ENCODE measurements at places on chromosomes 12 and 14.

DNA sequence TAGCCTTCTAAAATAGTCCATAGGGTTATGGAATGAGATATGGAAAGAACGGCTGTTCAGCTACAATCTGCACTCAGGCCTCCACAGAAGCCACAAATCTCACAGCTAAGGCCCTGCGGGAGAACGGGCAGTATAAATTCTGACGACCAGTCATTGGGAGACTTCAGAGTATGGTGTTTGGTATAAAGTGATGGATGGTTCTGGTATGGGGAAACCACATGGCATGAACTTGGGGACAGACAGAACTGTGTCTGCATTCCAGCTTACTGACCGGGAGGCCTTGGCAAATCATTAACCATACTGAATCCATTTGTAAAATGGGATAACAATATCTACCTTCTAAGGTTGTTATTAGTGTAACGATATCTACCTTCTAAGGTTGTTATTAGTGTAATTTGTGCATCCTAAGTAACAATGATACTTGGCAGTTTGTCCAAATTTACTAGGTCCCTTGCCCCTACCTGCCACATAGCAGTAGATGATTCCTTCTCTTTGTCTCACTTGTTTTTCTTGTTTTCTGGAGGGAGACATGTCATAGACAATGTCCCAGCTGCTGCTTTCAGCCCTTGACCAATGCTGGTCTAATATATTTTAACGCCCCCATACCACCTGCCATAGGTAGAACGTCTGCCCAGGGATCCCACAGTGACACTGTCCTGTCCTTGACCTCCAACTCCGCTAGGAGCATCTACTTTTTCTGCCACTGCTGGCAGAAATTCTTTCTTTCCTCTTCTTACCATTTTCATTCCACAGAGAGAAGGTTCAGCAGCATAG, 6.8 kb downstream of the CDKL1 start:
- DNase-seq, result no peak

DNA sequence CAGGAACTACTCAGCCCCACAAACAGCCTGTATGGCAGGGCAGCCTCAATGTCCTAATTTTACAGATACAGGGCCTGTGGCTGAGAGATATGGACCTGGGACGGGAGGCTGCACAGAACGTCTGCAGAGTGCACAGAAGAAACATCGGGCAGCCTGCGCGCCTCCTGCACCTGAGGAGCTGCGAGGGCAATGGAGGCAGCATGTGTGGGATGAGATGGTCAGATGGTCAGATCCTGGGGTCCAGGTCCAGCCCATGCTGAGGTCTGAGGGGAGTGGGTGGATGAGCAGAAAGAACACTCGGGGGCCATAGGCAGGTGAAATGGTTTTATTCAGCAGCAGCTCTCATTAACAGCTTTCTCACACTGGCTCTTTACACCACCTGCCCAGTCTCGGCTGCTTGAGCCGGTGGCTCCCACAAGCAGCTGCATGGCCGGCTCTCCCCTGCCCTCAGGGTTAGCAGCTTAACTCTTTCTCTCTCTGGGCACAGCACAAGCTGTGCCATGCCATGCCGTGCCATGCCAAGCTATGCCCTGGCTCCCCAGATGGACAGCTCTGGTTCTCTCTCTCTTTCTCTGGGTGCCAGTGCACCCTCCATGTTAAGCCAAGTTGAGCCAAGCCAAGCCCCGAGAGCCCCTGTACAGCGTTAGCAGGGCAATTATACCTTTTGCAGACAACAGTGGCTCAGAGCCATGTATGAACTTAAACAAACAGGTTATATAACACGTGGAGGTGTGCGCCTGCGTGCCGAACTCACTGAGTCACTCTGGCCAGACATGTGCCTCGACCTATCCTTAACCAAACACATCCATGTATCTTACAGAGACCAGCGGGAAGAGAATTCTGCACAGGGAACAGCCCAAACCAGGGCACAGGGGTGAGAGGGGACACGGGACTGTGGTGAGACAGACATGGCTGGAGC, 47.6 kb downstream of the RIMBP2 start:
- no peak for DNase-seq

DNA sequence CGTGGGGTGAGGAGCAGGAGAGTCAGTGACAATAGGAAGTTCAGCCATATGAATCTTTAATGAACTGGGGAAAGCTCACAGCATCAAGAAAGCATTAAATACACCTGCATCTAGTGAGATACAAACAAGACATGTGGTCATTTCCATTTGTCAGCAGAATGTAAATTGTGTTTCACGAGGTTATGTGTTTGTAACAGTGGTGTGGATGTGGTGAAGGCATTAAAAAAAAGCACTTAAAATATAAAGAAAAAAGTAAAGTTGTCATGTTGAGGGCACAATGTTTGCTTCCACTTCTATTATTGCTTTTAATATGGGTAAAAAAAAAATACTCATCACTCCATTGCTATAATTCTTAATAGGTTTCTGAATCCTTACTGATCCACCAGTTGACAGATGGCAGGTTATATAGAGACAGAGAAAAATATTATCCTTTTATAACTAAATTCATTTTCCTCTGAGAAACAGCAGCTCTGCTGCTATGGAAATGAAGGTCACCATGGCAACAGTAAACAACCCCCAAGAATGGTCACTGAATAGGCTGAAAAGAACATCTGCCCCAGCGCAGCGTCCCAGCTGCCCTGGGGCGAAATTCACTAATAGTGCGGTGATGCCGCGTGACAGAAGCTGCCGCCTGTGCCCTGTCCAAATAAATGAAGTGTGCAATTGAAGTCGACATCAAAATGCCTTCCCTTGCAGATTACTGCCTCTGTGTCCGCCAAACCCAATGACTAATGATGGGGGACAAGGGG, 226.1 kb downstream of the FOXN3 start:
- no peak for DNase-seq

- DNase-seq, result no peak
Observed at GRCh38 chr12:112122823-112123690, 2.3 kb upstream of the TRAFD1 start.

DNA sequence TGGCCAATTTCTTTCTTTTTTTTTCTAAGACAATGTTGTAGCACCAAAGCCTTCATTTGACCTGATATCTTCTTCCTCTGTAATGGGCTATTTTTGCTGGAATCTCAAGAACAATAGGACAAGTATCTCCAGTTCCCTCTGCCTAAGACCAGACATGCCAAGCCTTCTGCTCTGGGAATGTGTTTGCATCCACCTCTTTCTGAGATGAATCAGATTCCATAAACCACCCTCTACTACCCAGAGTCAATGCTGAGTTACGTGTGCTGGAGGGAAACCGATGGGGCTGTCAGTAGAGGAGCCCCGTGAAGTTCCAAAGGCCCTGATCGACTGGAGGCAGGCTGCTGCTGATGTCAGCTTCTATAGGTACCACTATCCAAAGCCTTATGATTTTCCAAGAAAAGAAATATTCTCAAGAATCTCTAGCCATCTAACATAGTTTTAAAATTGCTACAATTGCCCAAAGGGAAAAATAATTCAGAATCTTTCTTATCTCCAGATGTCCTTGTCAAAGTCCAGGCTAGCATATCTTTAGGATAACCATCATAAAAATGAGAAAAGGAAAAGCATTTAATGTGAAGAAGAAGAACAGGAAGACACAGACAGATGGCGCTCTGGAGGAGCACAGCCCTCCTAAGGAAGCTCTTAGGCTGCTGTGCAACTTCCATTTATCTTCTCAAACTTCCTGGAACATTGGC, 101.9 kb downstream of the SLC8A3 start:
- no peak for DNase-seq

GRCh38 chr12:84760091-84760865, 152.3 kb downstream of the SLC6A15 start:
- no peak for DNase-seq

GRCh38 chr12:85413266-85413665, 133.2 kb downstream of the ALX1 start:
- DNase-seq, result no peak

- DNase-seq, result no peak
Observed at GRCh38 chr12:46126050-46126727, 135.8 kb upstream of the SCAF11 start.

DNA sequence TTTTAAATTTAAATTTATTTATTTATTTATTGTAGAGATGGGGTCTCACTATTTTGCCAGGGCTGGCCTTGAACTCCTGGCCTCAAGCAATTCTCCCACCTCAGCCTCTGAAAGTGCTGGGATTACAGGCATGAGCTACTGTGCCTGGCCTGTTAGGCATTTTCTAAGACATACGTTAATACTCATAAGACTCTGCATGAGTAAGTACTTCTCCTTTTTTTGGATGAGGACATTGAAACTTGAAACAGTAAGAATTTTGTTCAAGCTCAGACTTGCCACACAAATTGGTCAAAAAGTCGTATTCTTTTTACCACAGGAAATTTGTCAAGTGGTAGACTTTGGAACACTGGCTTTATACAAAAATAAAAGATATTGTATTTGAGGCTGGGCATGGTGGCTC, 187.4 kb upstream of the RASSF8 start:
- DNase-seq, result no peak

- peak; percentile 71 for DNase-seq
Observed at GRCh38 chr12:12736759-12737676, 19.9 kb downstream of the CDKN1B start.

GRCh38 chr12:15005064-15005463, 32.2 kb downstream of the PDE6H start:
- no peak for DNase-seq

GRCh38 chr14:102736956-102737355, 40.3 kb upstream of the TRAF3 start:
- DNase-seq, result no peak

GRCh38 chr14:96275177-96276112, 19.4 kb downstream of the BDKRB1 start:
- peak; percentile 55 for DNase-seq

GRCh38 chr14:95442016-95442632, 74.3 kb downstream of the SYNE3 start:
- no peak for DNase-seq

GRCh38 chr14:23478109-23478759, 8.7 kb downstream of the NGDN start:
- DNase-seq, result peak; percentile 80

GRCh38 chr14:99769799-99770198, 23.4 kb upstream of the EML1 start:
- DNase-seq, result no peak

DNA sequence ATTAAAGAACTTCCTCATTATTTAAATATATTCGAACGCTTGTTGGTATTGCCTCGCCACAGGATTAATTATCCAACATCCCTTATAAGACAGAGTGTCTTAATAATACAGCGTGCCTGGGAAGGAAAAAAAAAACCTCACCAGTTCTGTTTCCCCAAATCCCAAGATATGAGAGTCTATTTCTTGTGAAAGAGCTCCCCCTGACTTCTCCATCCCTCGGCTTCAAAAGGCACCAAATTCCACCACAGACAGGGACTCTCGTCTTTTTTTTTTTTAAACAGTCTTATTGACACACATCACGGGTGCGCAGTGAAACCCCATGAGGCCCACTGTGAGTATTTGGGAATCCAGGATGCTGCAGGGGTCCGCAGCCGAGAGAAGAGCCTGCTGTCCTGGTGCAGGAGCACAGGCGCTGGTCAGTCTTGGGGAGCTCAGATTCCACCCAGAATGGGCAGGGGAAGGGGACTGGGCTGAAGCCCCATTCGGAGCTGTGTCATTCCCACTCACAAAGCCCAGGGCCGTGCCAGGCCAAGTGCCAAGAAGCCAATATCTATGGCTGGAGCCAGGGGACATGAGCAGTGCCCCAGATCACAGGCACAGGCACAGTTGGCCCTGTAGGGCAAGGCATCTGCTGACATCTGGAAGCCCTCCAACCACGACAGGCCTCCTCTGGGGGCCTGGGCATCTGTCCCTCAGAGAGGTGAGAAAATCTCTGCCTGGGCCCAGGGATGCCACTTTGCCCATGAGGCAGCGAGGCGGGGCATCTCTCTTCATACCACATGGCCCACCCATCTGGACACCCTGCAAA, 71.9 kb downstream of the BCL11B start:
- DNase-seq, result no peak

DNA sequence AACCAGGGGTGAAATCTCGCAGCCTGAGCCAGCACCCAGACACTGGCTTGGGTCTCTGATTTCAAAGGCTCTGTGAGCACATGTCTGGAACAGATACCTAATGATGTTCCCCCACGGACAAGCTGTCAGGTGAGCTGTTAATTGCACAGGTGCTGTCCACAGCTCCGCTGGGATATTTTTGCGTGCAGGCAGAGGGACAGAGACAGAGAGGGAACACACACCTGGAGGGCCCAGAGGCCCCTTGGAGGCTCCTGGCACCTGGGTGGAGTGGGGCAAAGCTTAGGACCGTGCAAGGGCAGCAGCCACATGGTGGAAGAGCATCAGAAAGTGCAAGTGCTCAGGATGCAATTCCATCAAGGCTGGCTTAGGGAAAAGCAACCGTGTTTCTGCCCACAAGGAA, 57.3 kb downstream of the ARL6IP4 start:
- DNase-seq, result no peak

DNA sequence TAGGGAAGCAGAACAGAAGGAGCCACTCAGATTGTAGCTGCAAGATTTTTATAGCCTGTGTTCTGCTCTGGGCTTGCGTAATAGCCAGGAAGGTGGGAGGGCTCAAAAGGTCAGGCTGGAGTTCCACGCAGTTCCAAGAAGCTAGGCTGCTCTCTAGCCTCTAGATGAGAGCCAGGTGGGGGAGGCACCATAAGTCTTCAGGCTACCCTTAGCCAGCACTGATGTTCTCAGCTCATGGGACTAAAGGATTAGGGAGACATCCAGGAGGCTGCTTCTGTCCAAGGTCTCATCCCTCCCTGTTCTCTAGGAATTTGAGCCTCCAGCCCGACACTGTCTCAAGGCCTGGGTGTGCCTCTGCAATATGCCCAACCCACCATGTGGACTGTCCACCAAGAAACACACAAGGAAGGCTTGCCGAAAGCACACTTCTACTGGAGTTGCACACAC, 1.7 kb downstream of the LMBR1L start:
- no peak for DNase-seq

- peak; percentile 46 for DNase-seq
Observed at GRCh38 chr12:76032043-76032981, 736 bp upstream of the PHLDA1 start.

DNA sequence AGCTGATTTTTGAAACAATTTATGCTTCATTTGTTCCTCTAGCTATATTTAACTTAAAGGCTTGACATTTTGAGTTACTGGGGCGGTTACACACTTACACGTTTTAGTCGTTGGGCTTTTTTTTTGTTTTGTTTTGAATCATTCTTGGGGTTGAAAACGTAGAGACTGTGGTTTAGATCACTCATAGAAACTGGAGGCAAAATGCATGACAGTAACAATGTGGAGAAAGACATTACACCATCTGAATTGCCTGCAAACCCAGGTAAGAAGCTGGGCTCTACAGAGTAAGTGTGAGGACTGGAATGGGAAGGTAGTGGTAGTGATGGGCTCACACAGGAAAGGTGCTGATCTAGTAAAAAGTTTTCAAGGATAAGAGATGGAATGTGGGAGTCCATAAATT, at the start of gene CLEC2D:
CLEC2D (plus strand) TSS at position 180 of the 400 bp plus-strand sequence; CDS start at position 202, 22 bp downstream.
- peak; percentile 78 for DNase-seq

DNA sequence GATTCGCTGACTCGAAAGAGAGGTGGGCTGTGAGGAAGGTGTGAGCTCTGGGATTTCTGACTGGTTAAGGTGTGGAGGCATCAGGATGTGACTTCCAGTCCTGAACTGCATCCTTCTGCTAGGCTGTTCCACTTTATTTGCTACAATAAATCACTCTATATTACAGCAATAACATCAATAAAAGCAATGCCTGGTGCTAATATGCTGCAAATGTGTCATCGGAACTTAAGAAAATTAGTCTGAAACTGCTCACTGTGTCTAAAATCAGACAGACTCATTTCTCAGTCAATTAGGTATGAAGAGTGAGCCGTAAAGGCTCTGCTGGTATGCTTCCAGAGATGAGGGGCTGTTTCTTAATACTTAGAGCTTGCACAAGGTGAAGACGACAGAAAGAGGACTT, 126.6 kb downstream of the HELB start:
- no peak for DNase-seq

- DNase-seq, result no peak
Observed at GRCh38 chr12:59803735-59804134, 207.9 kb downstream of the SLC16A7 start.

- DNase-seq, result no peak
Observed at GRCh38 chr12:53105256-53105655, 2.0 kb downstream of the SOAT2 start.
